ENCODE measurements at places on chromosomes 16 and 17.

DNA sequence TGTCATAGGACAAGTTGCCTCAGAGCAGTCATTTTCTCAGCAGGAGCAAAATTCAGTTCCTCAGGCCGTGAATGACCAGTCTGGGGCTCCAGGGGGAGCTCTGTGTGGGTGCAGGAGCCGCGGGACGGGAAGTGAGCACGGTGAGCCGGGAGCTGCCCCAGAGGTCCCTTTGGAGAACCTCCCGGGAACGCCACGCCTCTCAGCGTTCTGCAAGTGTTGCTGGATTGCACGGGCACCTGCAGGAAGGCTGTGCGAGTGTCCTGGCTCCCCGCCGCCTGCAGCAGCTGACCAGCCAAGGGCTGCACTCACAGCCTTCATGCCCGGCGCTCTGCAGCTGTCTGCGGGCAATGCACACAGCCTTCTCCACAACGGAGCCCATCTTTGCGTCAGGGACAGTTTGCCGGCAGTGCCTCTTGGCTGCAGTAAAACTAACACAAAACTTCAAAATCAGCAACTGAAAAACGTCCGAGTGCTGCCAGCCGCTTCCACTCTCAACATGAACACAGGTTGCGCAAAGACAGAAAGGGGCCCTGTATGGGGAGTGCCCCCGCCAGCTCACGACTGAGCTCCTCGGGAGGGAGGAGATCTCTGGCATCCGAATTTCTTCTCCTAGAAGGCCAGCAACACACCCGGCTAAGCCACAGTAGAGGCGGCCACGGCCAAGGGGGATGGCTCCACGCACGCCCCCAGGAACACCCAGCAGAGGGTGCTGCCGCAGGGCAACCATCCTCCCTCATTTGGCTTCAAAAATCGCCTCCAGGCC lies 16.0 kb downstream of the NDUFAF8 start:
- peak; percentile 88 for DNase-seq

- no peak for DNase-seq
Measured at GRCh38 chr16:12754824-12755543, 48.7 kb downstream of the CPPED1 start.

GRCh38 chr17:78044280-78044835 lies 84.2 kb downstream of the TMC6 start:
- DNase-seq: no peak

- no peak for DNase-seq
Measured at GRCh38 chr16:86357950-86358349, 152.4 kb upstream of the FOXF1 start.

DNA sequence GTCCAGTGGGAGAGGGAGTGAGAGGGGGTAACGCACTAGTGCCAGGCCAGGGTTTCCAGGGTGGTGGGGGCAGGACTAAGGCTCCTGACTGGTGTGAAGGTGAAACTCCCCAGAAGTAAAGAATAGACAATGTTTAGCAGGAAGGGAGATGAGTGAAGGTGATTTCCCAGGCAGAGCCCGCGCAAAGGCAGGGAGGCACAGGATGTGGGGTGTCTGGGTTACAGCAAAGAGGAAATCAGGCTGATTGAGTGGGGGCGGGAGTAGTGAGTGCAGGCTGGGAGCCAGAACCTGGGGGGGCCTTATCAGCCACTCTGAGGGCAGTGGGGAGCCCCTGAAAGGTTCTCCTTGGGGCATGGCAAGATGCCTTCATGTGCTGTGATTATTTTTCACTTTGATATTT lies 167.5 kb downstream of the UTP18 start:
- DNase-seq: no peak

DNA sequence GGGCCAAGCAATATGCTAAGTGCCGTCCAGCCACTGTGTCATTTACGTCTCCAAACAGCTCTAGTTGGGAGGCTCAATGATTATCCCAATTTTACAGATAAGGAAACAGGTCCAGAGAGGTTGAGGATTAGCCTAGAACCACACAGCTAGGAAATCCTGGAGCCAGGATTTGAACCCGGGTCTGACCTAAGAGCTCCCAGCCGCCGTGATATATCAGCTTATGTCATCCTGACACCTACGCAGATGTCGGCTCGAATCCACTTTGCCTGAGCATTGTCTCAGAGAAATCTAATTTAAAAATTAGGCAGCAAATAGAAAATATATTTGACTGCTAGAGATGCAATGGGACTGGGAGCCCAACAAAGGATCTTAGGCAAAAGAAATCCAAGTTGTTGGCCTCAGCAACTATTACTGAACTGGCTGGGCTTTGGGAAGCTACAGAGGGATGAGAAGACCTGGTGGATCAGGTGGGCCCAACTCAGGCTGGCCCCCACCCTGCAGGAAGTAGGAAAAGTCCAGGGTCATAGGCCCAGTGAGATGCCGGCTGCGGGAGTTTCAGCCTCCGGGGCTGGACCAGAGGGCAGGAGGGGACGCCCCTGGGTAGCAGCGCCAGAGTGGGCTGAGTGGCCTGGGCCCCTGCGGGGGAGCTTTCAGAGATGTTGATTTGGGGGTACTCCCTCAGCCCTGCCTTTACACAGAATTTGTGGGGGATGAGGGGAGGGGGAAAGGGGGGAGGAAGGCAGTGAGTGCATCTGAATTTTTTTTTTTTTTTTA lies 35.1 kb upstream of the IL21R start:
- peak; percentile 18 for DNase-seq

GRCh38 chr17:67165201-67165600 lies 79.8 kb downstream of the HELZ start:
- DNase-seq: no peak

- DNase-seq: no peak
Measured at GRCh38 chr16:27425961-27426360, 24.0 kb downstream of the IL21R start.

- no peak for DNase-seq
Measured at GRCh38 chr17:55783684-55784245, 32.9 kb downstream of the PCTP start.
